ENCODE measurements at places on chromosomes 2 and 18.

DNA sequence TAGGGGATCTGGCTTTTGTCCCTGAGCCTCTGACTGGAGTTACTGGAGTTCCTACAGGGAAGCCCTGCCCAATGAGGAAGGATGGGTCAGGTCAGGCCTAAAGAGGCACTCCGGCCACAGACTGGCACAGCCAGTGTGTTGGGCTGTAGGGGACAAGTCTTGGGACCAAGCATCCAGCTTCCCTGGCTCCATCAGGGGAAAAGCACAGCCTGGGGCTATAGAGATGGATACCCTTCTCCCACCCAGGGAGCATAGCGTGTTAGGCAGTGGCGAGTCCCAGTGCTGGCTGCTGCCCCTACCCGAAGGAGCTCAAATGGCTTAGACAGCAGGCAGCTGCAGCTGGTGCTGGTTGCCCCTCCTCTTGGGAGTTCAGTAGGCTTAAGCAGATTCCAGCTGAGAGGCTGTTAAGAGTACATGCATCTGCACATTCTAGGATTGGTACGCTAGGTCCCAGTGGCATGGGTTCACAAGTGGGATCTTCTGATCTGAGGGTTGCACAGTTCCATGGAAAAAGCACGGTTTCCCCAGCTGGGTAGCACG lies 111.4 kb downstream of the DCDC2C start:
- no peak for DNase-seq

DNA sequence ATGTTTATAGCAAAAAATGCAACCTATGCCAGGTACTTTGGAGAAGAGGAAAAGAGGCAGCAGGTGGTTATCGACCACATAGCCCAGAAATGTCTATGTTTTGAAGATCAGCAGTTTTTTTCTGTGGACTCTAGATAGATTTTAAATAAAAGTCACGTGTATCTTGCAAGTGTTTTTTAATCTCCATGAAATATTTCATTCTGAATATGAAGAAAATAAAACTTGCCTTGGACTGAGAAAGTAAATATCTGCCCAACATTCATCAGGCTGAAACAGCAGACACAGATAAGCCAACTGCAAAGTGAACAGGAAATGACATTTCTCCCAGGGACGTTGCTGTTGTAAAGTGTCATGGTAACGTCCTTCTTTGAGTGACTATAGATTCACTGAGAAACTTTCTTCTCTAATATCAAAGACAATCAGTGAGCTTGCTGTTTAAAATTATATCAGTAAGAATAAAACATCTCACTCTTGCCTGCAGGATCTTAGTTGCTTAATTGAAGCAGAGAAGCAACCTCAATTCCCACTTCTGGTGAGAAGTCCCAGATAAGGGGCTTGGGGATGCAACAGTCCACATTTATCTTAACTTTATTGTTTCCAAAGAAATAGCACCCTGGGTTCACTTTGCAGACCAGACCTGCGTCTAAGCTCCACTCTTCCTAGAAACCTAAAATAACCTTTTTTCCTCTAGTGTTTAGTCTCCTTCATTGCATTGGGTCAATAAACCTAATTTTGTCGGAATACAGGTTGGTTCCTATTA lies 6.3 kb downstream of the MYOM1 start:
- DNase-seq: peak; percentile 20

- DNase-seq: no peak
These were observed 567.6 kb downstream of the PLCL1 start for GRCh38 chr2:198371921-198372543.

- DNase-seq: no peak
These were observed 53.3 kb downstream of the GULP1 start for GRCh38 chr2:188345020-188345419.

- DNase-seq: peak; percentile 6
These were observed 580 bp downstream of the NEDD4L start for GRCh38 chr18:58044370-58045241.

- no peak for DNase-seq
These were observed 35.3 kb upstream of the OTOF start for GRCh38 chr2:26513261-26513660.

Measured in lung microvascular endothelial cell (primary cell).